Bronchial epithelial cell (primary cell): ENCODE measurements at places on chromosomes 11 and 22. TPM values are rescaled to one million over a fixed set of nuclear protein-coding genes. Genes with fewer than 3 reads are reported as not detected.
A peak's percentile ranks its signal among the peaks of the same experiment; 100 is the strongest.

DNA sequence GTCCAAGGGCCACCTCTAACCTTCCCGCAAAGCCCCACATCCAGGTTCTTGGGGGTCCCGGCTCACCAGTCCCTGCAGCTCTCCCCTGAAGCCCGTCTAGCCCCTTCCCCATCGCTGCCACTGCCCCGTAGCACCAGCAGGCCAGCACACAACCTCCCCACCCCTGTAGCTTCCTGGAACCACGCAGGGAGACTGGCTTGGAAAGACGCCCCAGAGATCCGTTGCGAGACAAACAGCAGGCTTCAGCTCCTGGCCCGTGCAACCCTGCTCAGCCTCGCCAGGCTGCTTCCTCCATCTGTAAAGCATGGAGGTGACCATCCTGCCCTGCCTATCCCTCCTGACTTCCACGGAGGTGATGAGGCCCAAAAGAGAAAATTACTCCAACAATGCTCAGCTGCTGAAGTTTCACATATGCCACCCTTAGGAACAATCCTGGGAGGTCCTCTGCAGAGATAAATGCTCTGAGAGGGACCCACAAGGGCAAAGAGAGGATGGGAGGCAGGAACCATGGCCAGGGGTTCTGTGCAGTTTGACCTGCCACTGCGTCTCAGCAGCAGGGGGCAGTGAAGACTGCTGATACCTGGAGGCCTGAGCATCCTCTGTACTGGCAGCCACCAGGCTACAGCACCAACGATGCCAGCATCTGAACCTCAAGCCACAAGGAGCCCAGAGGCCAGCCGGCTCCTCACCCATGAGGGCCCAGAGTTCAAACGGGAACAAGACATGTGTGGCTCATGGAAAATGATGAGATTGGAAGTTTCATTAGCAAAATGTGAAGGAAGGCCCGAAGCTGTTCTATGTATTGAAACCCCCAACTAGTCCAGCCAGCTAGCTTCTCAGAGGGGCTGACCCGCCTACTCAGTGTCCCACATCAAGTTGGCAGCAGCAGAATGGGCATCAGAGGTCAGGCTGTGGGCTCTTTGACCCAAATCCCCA lies 16.1 kb downstream of the DGCR2 start:
- DNase-seq = no peak

DNA sequence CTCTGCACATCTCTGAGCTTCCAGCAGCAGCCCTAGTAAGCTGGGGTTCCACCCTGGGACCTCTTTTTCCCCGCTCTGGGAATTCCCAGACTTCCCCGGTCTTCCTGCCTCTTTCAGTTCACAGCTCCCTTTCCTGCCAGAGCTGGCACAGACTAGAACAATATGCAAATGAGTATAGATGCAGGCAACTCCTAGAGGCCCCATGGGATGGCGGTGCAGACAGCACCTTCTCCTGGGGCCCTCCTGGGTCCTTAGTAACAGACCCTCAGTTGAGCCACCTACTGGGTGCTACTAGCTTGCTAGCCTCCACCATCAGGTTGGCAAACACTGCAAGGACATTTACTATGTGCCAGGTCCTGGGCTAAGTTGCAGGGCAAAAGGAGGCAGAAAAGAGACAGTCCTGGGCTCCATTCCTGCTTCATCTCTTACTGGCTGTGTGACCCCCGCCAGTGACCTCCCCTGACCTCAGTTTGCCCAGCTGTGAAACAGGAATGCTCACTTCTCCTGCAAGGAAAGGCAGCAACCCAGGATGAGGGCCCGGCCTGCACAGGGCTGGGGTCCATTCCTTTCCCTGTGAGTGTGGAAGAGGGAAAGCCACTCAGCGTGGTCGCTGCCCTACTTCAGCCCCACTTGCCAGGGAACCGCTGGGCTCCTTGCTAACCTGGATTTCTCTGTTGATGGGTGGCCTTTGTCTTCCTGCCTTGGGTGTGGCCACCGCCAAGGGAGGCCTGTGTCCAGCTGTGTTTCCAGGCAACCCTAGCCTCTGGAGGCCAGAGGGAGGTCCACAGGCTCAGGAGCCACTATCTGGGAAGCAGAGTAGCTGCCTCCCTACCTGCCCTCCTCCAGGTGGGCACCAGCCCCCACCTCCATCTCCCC lies 7.3 kb downstream of the RELT start:
- peak; percentile 24 for DNase-seq

GRCh38 chr11:108666373-108666772 lies 1.5 kb downstream of the DDX10 start:
- no peak for DNase-seq

- no peak for DNase-seq
Observed at GRCh38 chr22:46057246-46058090, 80.5 kb upstream of the WNT7B start.

DNA sequence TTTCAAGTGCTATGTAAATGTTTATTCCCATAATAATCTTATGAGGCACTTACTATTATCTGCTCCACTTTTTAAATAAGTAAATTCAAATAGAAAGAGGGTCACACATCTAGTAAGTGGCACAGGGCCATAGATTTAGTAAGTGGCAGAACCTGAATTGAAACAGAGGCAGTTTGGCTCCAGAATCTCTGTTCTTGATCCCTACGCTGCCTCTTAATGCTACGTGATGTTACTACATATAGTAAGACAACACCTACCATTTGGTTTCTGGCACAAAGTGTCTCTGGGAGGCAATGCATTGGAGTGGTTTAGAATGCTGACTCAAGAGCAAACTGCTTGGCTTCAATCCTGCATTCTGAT lies 1018.3 kb downstream of the DLG2 start:
- DNase-seq = no peak

DNA sequence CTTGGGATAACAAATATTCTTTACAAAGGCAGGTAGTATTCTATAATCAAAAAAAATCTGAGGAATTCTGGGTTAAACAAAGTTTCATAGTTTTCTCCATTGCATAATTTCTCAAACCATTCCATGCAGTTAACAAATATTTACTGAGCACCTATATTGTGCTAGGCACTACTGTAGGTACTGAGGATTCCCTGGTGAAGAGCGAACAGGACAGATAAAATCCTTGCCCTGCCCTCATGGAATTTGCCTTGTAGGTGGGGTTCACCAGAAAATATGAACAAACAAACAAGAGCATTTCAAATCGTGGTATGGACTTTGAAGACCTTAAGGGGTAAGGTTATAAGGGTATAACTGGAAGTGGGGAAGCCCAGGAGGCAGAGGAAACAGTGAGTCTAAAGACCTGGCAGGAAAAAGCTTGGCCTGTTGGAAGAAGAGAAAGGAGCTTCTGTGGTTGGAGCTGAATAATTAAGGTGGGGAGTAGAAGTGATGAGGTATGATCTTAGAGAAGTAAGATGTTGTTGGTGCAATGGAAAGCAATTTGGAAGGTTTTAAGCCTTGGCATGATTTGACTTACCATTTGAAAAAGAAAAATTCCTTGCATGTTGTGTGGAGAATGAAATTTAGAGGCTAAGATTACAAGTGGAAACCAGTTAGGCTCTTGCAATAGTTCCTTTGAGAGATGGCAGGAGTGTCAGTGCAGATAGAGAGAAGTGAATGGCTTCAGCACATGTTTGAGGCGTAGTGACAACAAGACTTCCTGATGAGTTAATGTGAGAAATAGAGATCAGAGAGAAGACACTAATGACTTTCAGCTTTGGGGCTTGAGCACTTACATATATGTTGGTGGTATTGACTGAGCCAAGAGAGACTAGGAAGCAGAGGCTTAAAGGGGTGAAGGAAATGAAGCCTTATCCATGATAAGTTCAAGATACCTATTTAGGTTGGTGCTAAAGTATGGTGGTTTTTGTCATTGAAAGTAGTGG lies 55.7 kb upstream of the PICALM start:
- no peak for DNase-seq

DNA sequence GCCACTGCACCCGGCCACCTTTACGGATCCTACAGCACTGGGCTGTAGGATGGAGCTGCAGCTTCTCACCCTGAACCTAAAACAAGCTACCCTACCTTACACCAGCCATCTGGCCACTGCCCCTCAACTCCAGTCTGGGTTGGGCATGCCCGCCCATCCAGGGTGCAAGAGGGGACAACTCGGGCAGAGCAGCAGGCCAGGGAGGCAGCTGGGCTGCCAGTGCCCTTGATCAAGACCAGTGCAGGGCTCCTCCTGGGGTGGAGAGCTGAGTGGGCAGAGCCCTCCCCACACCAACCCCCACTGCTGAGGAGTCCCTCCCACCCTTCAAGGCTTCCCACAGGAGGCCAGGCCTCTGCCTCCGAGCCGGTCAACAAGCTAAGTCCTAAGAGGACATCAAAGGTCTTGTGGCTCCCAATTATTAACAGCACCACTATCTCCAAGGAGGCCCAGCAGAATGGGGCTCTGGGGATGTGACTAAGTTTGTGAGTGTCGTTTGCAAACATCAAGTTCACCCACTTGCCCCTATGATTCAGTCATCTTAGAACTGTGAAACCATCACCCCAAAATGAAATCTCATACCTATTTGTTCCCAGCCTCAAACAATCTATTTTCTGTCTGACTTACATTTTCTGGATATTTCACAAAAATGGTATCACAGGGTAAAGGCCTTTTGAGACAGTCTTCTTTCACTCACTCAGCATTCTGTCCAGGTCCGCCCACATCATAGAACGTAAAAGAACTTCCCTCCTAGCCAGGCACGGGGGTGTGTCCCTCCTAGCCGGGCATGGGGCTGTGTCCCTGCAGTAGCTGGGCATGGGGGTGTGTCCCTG lies 11.0 kb downstream of the GATD1 start:
- no peak for DNase-seq

Gene RGL4
- total RNA-seq = not detected in 2 replicates

DNA sequence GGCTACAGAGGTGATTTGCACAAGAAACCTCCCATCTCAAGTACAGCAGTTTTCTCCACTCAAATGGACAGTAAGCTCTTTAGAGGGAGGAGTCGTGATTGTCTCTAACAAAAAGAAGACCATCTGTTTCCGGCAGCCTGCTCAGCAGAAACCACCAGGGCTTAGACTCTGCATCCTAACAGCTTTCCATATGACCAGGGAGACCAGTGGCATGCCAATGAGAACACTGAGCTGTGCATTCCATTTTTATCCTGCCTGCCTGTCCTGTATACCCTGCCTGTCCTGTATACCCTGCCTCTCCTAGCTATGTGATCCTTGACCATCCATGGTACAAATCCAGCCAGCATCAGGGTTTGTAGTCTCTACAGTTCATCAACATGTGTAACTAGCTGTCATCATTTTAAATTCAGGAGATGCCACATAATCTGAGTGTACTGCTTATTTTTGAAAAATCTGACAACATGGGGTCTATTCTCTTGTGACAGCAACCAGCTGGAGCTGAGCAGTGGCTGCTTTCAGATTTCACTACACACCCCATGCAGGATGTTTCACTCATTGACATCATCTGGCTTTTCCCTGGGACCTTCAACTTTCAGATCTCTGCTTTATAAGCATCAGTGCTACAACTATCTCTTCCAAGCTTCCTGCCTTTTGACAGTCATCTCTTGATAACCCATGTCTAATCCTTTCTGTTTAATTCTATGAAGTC lies 50.5 kb upstream of the POU2AF2 start:
- DNase-seq = no peak

DNA sequence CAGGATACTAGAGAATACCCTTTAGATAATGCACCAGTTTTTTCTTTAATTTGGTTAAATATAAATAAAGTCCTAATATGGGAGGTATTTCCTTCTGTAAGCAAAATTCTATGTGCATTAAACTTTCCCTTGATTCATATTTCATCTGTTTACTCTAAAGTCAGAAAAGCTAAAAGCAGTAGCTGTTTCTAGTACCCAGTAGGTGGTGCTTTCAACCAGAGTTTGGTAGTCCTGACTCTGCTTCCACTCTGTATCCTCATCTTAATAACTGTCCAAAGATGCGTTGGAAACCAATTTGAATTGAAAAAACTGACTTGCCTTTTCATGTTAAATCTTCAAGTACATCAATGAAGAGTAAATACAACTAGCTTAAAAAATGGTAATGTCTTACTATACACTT lies 1065.2 kb downstream of the JRKL start:
- peak; percentile 23 for DNase-seq

- no peak for DNase-seq
Observed at GRCh38 chr11:115168686-115169085, 335.5 kb downstream of the CADM1 start.

Gene JHY
- total RNA-seq = 1.1 and 2.9 TPM in 2 replicates

DNA sequence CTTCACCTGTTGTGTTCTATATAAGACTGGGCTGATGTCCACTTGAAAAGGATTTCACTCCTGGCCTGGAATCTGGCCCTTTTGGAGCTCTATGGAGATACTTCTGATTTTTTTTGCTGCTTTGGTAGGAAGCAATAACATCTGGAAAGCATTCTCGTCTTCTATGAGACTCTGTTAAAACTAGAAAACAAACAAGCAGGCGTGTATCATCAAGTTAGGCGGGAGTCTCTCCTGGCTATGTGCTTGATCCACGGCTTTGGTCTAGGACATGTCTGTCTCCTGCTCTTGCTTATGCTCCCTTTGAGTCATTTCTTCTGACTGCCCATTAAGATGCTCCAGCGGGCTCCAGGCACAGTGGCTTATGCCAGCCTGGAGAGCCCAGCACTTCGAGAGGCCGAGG lies 121.4 kb upstream of the TTC12 start:
- no peak for DNase-seq

GRCh38 chr22:19576460-19577421 lies 52.5 kb upstream of the CLDN5 start:
- peak; percentile 84 for DNase-seq

Gene IGHMBP2
- total RNA-seq = 8.7 and 10.2 TPM in 2 replicates

GRCh38 chr11:37978647-37979046 lies 1380.6 kb upstream of the RAG2 start:
- DNase-seq = no peak

Gene FAM180B
- total RNA-seq = not detected in 2 replicates

Gene HEPN1
- total RNA-seq = not detected in 2 replicates

- peak; percentile 70 for DNase-seq
Observed at GRCh38 chr11:100876815-100877520, 189.9 kb downstream of the ARHGAP42 start.

Gene ANO1
- 1.3 and 1.4 TPM in 2 replicates for total RNA-seq

DNA sequence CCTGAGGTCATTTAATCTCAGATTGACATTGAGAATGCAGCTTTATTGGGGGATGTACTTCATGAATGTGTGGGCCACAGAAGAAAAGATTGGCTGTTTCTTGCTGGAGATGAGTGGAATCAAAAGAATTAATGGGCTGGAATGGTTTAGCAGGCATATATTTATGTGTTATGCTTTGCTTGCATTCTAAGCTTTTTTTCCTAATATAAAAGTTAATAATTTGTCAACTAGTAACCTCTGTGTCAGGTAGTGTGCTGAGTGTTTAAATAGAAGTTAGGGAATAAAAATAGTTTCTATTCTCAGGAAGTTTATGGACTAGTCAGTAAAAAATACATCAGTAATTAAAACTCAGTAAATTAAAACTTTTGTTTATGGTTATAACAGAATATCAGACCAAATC lies 67.4 kb upstream of the PRODH start:
- DNase-seq = no peak

- no peak for DNase-seq
Observed at GRCh38 chr11:119030029-119030328, 698 bp downstream of the SLC37A4 start.

Gene SNX32
- under 0.01 TPM in 1 of 2 replicates, not detected in the other for total RNA-seq

- DNase-seq = no peak
Observed at GRCh38 chr22:39612811-39613548, 42.4 kb downstream of the CACNA1I start.

Gene PCNX3
- total RNA-seq = 5.3 and 10.2 TPM in 2 replicates
